Stimulated activated CD4-positive, alpha-beta T cell treated with anti-CD3 and anti-CD28 coated beads, Interleukin-2, amount 100 ng/mL, for 48 hours (primary cell): ENCODE measurements at places on chromosomes 4 and X.

- DNase-seq = no peak
Observed at GRCh38 chr4:85828027-85828890, 353.3 kb downstream of the ARHGAP24 start.

- no peak for DNase-seq
Observed at GRCh38 chr4:10737337-10737736, 52.8 kb upstream of the CLNK start.

GRCh38 chrX:4850312-4850711 is 1136.9 kb upstream of the PRKX start:
- no peak for DNase-seq

GRCh38 chrX:110420771-110421499 is 62.3 kb downstream of the RTL9 start:
- DNase-seq = no peak

- no peak for DNase-seq
Observed at GRCh38 chr4:24551492-24552289, 32.7 kb downstream of the DHX15 start.

GRCh38 chr4:25795566-25796454 is 67.0 kb downstream of the SEL1L3 start:
- no peak for DNase-seq

DNA sequence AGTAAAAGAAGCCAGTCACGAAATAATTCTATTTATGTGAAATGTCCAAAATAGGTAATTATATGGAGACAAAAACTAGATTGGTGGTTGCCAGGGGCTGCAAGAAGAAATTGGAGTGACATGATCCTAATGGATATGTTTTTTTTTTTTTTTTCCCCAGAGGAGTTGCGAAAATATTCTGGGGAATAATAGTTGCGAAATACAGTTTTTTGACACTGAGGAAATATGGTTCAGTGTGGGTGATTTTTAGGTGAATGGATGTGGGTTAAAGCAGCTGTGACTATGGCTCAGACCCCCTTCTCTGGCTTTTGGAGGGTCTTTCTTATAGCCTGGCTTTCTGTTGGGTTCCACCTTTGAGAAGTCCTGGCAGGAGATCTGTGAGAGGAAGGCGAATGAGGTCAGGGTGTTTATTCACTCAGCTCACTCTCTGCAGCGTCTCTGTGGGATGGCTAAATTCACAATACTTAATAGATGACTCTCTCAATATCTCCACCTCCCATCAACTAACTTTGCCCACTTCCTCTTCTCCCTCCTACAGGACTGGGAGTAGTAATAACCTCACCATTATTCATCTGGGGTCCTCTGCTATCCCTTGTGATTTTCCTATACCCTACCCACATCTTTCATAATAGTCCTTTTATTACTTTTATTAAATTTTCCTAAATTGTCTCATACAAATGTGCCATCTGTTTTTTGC is 15.3 kb upstream of the RAB9B start:
- no peak for DNase-seq

DNA sequence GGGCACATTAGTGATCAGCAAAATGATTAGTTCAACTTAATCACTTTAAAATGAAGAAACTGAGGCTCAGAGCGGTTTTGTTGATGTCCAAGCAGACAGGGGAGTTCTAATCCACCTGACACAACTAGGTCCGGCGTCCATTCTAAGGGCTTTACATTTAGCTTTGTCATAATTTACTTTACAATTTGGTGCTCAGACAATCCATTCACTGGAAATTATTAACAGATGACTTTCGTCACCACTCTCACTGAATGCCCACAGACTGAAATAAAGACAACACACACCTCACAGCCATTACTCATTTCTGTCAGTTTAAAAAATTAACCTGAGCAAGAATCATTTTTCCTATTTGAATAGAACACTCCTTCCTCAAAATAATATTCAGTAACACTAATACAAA is 10.8 kb downstream of the NR3C2 start:
- no peak for DNase-seq
